ENCODE measurements at places on chromosomes 2 and 18.
A peak's percentile ranks its signal among the peaks of the same experiment; 100 is the strongest.

DNA sequence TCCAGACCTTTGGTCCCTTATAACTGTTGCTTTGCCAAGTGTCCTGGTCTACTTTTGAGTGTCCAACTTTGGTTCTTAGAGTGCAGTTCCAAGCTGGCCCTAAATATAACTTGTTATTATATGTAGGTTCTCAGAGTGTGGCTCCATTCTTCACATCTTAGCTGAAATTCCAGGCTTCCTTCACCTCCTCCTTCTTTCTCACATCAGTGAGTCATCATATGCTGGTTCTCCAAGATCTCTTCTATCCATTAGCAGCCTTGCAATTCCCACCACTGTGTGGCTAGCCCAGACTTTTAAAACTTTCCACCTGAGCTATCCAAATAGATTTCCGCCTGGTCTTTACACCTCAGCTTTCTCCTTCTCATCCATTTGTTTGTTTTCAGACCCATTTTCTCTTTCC lies 12.6 kb upstream of the CXCR4 start:
- ATAC-seq = no peak

DNA sequence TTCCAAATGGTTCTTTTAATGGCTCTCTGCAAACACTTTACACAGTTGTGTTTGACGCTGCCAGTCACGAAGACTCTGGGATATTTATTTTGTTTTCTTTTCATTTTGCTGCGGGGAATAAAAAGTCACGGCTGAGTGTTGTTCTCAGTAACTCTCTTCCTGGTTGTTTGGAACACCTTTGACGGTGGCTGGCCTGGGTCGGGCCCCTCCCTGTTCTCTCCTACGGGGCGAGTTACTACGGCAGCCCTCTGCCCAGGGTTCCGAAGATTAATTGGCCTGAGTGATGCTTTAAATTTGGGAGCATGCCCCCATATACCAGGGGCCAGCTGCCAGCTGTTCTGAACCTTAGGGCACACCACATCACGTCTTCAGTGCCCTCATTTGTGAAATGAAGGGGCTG lies 84.7 kb downstream of the GATA6 start:
- no peak for ATAC-seq

DNA sequence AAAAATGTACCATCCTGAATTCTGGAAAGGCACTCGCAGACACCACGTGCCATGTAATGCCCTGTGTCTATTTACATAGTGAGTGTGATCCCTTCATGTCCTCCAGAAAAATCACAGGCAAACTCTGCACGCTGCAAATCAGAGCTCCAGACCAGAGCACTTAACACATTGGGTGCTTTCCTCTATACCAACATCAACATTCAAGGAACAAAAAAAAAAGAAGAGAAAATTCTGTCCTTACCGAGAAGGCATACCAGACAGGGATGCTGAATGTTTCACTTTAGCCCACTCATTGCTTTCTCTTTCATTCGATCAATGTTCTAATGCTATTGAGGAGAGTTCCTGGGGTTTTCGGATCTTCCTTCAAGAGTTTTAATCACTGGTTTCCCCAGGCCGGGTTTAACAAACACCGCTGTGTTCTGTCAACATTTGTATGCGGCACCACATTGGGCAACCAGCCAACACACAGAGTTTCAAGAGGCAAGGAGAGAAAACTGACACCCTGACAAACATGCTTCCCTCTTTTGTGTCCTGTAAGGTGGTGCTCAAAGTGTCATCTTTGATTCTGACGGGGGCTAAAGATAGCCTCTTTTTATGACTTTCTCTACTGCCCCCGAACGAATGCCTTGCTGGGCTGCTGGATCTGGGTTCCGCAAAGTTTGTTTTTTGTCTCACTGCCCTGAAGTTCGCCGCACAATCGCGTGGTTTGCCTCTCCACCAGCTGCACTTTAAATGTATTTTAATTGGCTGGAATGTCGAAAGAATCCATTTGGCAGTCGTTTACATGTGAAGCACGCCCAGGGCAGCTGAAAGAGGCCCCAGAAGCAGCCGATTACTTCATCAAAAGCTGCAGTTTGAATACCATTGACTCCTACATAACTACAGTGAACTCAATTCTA lies 106.4 kb upstream of the NCKAP5 start:
- ATAC-seq = peak; percentile 82

DNA sequence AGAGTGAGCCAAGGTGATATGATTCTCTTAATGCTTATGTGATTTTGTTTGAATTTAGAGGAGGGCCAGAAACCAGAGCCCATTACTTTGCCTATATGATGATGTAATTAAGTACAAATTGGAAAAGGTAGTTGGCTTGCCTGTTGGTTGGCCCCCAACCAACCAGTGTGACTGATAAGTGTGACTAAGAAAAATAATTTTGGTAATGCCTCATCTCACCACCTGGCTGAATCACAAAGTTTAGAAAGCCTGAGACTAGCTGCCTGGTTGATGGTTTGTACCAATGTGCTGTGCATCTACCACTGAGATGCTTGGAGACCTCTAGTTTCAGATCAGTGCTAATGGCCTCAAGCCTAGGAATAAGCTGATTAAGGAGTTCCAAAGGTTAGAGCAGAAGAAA lies 338.7 kb downstream of the CDH2 start:
- no peak for ATAC-seq

GRCh38 chr2:196546151-196546919 lies 93.2 kb upstream of the CCDC150 start:
- ATAC-seq = no peak

DNA sequence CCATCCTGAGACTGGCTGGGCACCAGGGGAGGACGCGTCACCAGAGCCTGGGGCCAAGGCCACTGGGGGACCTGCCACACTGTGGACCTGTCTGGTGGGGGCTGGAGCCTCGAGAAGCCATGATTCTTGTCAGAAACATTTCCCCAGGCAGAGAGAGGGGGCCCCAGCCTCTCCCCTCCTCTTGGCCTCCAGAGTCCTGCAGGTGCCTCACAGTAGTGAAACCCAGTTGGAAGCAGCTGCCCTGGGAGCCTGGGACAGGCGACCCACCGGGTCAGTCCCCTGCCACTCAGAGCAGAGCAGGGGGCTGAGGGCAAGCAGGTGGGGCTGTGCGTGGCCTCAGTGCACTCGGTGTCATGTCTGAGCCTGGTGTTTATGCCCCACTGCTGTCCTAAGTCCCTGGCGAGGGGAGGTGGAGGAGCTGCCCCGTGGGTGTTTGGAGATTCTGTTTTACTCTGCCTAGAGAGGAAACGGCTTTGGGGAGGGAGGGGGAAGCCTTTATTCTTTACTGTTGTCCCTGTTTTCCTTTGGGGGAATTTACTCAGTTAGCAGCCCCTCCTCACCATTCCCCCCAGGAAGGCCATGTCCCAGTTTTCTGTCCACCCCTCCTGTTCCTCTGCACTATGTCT lies 7.7 kb downstream of the OXER1 start:
- ATAC-seq = no peak

- ATAC-seq = no peak
Observed at GRCh38 chr2:1004398-1004797, 53.7 kb downstream of the SNTG2 start.

DNA sequence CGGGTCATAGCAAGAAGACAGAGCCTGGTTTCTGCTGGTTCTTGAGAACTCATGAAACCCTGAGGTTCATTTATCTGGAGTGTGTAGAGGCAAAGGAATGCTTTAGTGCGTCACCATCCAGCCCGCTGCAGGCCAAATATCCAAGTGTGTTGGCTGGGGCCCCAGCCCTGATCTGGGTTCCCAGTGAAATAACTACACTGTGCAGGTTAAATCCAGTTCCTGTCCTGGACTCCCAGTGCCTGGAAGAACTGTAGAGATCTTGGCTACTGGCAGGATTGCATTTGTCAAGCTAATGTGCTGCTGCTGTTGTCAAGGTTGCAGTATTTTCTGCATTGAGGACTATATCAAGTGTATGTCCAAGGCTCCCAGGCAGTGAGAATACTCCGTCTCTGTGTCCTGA lies 89.9 kb downstream of the MAPK4 start:
- ATAC-seq = no peak

GRCh38 chr2:216800836-216801235 lies 59.0 kb downstream of the TNP1 start:
- ATAC-seq = no peak

DNA sequence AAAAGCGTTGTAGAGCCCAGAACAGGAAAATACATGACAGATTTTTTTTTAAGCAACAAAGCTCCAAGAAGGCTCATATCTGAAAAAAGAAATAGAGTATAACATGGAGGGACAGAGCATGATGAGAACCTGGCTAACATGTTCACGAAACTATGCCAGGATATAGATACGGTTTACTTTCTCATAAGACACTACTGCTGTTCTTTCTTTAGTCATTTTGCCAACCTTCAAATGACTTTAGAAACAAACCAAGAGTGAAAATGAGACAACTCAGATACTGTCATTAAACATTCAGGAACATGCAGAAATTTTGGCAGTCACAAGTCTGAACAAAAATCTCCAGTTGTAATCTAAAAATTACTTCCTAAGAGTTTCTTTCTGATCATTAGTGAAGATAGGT lies 14.3 kb downstream of the LPIN2 start:
- no peak for ATAC-seq

- no peak for ATAC-seq
Observed at GRCh38 chr2:221753401-221753800, 181.3 kb upstream of the EPHA4 start.

GRCh38 chr2:71679491-71679890 lies 226.1 kb downstream of the DYSF start:
- ATAC-seq = no peak

- ATAC-seq = no peak
Observed at GRCh38 chr2:20439503-20439902, 7.4 kb upstream of the RHOB start.

DNA sequence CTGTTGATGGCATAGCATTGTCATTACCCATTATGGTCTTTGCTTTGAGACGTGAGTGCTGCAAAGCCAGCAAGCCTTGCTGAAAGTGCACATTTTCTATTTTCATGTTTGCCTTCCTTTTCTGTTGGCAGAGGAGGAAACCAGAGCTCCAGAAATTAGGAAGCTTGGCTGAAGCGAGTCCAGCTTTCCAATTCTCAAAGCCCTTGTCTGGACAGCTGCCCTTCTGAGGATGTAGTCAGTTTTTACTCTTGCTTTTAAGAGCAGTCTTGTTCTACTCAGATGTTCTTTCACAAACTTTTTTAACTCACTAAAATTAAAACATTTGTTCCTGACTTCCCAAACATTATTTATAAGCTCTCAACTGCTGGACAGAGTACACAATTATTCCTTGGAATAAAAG lies 93.8 kb downstream of the ICOS start:
- no peak for ATAC-seq

- peak; percentile 98 for ATAC-seq
Observed at GRCh38 chr2:24304098-24304497, 56.2 kb downstream of the ITSN2 start.

- ATAC-seq = no peak
Observed at GRCh38 chr18:36446059-36446458, 148.5 kb downstream of the FHOD3 start.

DNA sequence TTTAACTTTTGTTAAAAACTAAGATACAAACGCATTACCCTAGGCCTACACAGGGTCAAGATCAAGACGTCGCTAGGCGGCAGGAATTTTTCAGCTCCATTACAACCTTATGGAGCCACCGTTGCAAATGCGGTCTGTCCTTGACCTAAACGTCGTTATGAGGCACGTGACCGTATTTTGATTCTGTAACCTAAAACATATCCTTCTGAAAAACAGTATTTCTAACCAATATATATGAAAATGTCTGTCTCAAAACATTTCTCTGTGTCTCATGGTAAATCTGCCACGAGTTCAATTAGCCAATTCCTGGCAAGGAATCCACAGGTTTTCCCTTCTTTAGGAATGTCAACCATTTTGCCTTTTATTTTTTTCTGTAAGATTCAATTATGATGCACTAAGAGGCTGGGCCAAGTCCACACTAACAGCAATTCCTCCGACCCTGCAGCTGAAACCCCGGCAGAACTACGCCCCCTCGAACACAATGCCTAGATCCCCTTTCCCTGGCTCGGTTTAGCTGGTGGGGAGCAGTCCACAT lies 1.7 kb downstream of the RTN4 start:
- no peak for ATAC-seq

DNA sequence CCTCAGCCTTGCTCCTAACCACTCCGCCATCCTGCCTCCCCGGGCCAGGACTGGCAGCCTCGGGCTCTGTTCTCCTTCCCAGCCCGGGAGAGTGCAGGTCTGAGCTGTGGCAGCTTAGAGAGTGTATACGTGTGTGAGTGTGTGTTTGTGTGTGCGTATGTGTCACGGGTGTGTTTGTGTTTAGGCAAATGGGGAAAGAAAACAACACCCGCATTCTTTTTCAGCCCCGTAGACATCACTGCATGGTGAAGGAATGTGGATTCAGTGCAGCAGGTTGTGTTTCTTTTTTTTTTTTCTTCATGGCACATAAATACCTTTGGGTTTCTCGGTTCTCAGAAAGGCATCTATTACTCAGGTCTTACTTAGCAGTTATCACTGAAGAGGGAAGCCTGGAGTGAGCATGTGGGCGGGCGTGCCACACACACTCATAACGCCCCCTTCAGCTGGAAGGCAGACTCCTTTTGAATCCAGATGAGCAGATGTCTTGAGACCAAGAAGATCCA lies 44.2 kb downstream of the GLI2 start:
- peak; percentile 61 for ATAC-seq

- no peak for ATAC-seq
Observed at GRCh38 chr2:191664823-191665677, 12.9 kb upstream of the NABP1 start.

DNA sequence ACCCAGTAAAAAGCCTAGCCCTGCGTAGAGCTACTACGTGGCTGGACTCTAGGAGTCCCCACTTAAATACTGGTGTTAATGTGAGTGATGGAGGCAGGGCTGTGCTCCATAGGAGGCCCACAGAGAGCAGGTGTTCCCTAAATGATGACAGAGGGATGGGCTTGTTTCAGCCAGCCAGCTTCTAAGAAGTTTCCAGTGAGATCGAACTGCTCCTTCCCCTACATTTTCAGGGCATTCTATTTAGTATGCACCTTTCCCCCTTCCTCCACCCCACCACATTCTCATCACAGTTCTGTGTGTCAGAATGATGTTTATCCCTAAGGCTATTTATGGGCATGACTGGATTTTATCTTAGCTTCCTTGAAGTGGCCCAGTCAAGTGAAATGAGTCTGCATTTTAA lies 213.0 kb downstream of the TRIB2 start:
- ATAC-seq = no peak

DNA sequence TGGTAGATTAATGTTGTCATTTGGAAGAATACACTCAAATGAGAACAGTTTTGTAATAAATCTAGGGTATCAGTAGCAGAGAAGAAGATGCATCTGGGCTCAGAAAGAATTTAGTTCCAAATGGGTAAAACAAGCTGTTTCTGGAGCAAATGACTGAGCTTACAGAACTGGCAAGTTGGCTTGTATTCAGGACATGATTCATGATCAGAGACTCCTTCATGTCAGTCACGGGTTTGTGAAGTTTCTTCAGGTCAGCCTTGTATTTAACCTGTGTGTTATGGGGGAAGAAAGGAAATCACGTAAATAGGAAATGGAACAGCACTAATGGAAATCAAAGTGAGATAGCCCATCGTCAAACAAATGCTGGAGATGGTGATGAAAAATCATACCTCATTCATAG lies 109.1 kb downstream of the RIF1 start:
- ATAC-seq = no peak

- ATAC-seq = no peak
Observed at GRCh38 chr18:48360376-48361021, 48.7 kb downstream of the ZBTB7C start.

Data from motor neuron (in vitro differentiated cells).